ENCODE measurements at places on chromosomes 5 and 9.

DNA sequence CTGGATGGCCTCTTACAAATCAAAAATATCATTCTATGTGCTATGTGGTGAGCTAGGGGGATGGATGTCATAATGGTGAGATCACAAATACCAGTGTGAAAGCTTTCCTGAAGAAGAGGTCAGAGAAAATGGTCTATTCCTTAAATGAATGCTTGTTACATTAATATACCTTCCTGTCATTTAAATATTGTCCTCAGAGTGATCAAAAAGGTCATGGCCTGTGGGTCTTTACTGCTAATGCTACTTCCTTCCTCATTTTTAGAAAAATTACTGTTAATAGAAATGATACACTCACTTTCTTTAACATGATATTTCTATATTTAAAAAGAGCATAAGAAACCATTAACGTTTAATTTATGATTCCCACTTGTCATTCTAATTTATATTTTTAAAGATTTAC is 9.7 kb downstream of the OMD start:
- no peak for DNase-seq

- DNase-seq: no peak
These were observed 161.8 kb upstream of the SPRY4 start for GRCh38 chr5:142486581-142486980.

DNA sequence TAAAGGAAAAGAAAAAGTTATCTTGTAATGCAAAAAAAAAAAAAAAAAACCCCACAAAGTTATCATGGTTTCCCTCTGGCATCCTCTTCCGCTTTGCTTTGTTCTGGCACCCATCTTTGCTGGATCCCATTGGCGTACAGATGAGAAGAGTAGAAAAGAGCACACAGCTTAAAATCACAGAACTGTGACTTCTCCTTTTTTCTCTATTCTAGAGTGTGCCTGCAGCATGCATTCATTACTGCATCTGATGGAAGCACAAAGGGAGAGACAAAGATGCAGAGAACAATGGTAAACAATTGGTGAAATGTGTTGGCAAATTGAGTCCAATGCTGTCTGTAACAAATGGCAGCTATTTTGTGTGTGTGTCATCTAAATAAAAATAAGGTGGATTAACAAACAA is 440.8 kb upstream of the PIK3R1 start:
- DNase-seq: no peak

DNA sequence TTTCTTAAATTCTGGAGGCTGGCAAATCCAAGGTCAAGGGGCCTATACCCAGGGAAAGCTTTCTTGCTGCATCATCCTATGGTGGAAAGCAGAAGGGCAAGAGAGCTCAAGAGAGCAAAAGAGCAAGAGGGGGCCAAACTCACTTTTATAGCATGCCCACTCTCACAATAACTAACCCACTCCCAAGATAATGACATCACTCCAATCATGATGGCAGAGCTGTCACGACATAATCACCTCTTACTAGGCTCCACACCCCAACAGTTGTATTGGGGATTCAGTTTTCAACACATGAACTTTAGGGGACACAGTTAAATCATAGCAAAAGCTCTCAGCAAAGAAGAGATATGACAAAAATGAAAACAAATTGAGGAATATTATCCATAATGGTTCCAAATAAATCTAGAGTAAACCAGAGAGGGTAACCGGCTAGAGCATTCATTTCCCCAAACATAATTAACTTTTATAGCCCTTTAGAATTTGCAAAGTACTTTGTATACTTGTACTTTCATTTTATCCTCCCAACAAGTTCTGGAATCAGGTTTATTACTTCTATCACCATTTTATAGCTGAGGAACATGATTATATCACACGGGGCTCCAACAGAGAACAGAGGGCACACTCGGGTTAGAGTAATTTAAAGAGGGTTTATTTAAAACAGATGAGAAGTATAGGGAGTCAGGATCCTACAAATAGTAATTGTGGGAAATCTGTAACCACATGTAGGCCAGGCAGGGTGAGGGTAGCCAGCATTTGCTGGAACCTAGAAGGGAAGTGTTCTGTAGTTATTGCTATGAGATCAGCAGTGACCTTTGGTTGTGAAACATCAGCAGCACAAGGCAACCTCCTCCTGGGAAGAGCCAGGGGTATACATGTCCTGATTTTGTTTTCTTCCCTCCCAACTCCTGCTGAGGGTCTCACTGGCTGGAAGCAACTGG is 7.2 kb upstream of the TARS1 start:
- DNase-seq: no peak

DNA sequence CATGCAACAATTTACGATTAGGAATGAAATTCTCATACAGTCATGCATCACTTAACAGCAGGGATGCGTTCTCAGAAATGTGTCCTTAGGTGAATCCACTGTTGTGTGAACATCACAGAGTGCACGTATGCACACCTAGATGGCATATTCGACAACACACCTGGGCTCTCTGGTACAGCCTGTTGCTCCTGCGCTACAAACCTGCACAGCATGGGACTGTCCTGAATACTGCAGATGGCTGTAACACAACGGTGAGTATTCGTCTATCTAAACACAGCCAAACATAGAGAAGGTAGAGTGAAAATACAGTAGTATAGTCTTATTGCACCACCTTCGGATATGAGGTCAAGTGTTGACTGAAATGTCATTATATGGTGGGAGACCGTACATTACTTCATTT is 44.0 kb upstream of the LCP2 start:
- no peak for DNase-seq

Data from SW 1271 (cell line).